ENCODE measurements at places on chromosomes 1 and 21.

DNA sequence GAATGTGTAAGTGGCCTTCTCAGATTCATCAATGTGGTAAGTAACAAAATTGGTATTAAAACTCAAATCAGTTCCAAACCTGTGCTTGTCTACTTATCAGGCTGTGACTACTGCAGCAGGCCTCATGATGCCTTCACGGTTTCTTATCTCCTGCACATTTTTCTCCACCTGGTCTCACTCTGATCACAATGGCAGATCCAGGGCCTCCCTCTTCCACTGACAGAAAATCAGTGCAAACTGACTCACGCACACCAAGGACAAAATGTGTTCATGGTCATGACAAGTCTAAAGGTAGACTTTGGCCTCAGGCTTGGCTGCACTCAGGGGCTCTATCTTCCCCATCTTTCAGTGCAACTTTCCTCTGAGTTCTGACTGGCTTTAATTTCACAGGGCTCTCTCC lies 56.7 kb upstream of the ATP1A1 start:
- no peak for DNase-seq

DNA sequence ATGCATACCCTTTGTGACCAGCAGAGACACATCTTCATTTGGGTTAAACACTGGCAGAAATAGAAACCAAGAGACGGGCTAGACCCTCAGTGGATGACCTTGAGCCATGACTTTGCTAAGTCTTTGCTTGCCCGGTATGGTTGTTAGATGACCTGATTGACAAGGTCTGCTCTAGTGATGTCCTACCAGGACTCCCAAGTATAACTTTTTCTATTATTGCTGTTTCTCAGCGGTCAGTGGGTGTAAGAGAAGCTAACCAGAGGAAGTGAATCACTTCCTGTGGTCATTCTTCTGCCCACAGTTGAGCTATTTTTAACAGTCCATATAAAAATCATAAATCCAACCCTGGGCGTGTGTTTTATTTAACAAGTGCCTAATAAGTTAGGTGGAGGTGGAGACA lies 126.2 kb upstream of the ETS2 start:
- DNase-seq = peak; percentile 78

DNA sequence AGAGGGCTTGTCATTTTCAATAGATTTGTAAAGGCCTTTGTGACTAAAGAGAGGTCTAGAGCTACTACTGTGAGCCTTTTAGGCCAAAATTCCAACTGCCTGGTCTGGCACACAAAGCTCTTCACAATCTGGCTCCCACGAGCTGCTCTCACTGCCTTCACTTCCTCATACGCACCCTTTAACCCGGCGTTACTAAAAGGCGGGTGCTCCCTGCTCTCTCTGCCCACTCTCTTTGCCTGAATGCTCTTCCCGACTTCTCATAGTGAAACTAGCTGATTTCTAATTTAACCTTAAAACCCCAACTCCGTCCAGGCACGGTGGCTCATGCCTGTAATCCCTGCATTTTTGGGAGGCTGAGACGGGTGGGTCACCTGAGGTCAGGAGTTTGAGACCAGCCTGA lies 14.2 kb downstream of the BSDC1 start:
- no peak for DNase-seq

DNA sequence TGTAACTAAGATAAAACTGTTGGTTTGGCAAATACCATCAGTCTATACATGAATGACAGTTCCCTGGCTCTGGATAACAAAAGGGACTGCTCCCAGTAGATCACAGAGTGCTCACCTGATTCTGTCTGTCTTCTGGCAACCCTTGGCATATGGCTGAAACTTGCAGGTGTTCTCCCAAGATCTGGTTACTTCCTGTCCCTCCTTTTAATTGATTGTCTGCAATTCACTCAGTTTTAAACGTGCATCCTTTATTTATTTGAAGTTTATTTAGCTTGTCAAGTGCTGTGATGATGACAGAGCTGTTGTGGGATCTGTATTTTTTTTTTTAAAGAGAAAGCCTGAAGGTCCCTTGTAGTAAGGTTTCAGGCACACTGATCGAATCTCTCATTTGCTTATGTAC lies 3.4 kb downstream of the KCNA3 start:
- no peak for DNase-seq

- DNase-seq = no peak
Measured at GRCh38 chr1:46136711-46137110, 4.3 kb upstream of the PIK3R3 start.

- DNase-seq = no peak
Measured at GRCh38 chr1:228142155-228142691, 2.1 kb downstream of the GUK1 start.

DNA sequence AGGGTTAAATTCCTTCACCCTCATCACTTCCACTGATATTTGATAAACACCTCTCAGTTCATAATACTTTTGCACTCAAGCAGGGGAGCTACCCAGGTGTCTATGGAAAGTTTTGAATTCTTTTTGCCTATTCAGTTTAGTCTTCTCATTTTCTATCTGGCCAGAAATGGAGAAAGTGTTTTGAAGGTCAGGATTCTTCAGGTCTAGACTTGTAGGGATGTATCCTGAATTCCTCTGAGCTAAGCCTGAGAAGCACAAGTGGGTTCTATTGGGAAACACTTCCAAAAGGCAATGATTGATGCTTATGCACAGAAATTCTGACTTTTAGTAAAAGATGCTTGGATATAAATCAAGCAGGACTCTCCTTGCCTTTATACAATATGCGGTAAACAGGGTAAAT lies 217.8 kb upstream of the HOOK1 start:
- DNase-seq = no peak

- DNase-seq = peak; percentile 17
Measured at GRCh38 chr1:84225646-84226045, 75.9 kb upstream of the SAMD13 start.

DNA sequence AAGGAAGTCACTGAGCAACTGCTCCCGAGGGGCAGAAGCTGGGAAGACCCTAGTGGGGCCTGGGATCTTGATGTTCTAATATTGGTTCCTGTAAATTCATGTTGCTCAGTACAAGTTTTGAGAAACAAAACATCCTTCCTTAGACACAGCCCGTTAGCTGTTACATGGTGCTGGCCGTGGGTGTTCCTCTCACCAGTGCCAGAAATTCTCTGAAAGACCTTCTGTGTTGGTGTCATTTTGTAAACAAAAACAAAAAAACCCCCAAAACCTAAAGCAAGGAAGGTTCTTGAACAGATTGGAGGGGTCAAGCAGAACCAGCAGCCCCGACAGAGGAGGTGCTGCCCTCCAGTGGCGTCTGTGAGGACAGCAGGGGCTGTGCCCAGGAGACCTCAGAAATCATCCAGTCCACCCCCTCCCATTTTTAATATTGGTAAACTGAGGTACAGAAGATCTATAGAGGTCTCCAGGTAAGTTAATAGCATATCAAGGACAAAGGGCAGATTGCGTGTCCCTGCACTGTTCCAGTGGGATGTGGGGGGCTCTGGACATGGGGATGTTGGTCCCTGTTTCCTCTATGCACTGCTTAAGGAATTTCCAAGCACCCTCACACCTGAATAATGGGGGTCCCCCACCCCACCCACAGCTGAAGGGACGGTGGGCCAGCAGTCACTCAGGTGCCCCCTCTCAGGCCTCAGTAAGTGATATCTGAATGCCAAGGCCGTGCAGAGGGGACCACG lies 38.2 kb downstream of the SLC2A7 start:
- DNase-seq = peak; percentile 53

- DNase-seq = no peak
Measured at GRCh38 chr1:200556002-200556401, 64.5 kb downstream of the KIF14 start.

DNA sequence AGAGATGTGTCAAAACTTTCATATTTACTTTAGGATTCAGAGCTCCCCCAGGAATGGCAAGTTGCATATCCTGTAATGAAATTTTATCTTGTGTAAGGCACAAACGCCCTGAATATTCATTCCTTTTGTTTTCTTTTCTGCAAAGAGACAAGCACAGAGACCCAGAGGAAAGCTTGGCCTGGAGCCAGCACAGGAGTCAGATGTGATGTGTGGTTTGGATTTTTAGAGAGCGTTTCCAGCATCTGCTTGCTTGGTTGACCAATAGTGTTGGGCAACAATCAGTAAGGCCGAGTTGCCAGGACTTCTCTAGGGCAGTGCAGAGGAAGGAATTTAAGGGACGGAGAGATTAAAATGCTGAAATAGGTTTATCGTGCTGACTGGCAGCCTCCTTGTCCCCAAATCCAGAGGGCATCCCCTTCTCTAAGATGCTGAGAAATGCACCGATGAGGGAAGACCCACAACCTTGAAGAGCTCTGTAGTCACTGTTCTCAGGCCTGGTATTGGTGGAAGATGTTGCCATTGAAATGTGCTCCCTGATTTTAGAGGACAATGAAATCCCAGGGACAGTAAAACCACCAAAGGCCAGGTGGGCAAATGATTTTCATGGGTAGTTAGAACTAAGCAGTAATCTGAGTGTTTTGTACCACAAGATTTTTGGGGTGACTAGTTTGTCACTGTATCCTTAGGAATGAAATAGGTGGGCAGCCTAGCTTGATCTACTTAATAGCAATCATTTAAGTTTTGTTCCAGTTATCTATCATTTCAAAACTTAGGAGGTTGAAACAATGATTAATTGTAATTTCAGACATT lies 37.9 kb upstream of the RHOU start:
- DNase-seq = peak; percentile 79

Data from suppressor macrophage treated with lipopolysaccharide for 4 hours (primary cell).